Eye (tissue), 1 donor: ENCODE measurements at places on chromosomes 1 and 21.
A peak's percentile ranks its signal among the peaks of the same experiment; 100 is the strongest.

DNA sequence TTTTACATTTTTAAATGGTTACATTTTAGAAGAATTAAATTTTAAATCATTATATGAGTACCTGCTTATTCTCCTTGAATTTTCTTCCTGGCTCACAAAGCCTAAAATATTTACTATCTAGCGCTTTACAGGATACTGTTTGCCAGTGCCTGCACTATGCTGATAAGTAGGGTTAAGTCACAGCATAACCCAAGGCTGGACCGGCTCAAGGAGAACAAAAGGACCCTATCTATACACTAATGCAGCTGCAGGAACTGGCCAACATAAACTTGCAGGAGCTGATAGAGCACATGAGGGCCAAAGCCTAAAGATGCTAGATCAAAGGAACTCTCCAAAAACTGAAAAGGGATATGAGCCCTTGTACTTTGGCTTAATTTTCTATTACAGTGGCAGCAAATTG lies 1086.9 kb upstream of the TMPRSS15 start:
- DNase-seq = no peak

DNA sequence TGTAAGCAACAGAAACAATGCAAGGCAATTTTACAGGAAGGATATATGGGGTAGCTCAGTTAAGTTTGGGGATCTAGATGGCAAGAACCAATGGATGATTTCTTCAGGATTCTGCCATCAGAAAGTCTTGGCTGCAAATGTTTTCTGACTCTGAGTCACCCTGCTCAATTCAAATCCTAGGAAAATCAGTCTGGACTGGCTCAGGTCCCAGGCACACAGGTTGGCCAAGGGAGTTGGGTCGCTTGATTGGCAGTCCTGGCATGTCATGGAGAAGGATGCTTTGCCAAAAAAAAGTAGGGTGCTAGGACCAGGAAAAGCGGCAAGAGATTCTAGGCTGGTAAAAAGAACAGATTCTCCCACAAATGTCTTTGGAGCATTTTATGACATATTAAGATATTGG lies 28.9 kb upstream of the S1PR1 start:
- no peak for DNase-seq

- DNase-seq = peak; percentile 59
Observed at GRCh38 chr1:37040261-37040660, 5.9 kb upstream of the GRIK3 start.

GRCh38 chr1:147837129-147837963 lies 65.2 kb upstream of the GJA8 start:
- no peak for DNase-seq

DNA sequence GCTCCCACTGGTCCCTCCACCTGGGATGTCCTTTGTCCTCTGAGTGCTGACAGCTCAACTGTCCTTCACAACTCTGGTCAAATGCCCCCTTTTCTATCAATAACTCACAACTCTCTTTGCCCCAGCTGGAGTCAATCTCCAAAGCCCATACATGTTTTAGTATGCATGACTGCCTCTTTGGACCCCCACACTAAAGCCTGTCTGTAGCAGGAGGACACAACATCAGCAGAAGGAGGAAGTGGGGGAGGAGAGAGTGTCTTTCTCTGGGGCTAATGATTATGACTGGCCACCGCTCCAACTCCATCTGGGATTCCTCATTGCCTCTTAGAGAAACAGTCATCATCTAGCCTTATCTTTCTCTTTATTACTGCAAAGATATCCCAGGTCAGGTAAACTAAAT lies 186.6 kb upstream of the FGGY start:
- DNase-seq = peak; percentile 62

GRCh38 chr1:212643877-212644276 lies 35.3 kb downstream of the ATF3 start:
- no peak for DNase-seq
